HS-5 (cell line): ENCODE measurements at places on chromosomes 1 and 21.

- no peak for DNase-seq
Observed at GRCh38 chr1:178399177-178399728, 97.5 kb downstream of the CLEC20A start.

- DNase-seq = no peak
Observed at GRCh38 chr1:216805233-216805632, 82.0 kb upstream of the ESRRG start.

DNA sequence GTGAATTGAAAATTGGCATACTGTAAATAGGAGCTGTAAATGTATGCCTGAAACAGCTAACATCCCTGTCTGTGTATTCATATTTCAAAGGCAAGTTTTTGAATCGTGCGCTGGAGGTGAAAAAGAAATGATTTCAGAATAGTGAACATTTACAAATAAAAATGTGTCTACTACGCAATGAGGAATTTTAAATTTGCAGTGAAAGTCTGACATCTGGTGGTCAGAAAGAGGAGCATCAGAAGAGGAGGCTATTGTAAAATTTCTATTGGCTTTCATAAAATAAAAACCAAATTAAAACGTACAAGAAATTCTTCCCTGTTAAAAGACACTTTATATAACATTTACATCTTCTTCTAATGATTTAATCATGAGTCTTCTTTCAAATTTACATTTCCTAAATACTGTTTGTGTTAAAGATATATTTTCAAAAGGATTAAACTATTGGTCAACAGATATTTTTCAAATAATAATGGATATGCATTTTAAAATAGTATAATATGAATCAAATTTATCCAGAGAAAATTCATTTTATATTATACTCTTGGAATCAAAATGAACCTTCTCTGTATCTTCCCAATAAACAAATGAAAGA lies 113.7 kb upstream of the RRP15 start:
- DNase-seq = peak; percentile 34

GRCh38 chr1:164630626-164631396 lies 71.8 kb downstream of the PBX1 start:
- DNase-seq = no peak

GRCh38 chr1:150322310-150322709 lies 977 bp downstream of the PRPF3 start:
- DNase-seq = peak; percentile 34

DNA sequence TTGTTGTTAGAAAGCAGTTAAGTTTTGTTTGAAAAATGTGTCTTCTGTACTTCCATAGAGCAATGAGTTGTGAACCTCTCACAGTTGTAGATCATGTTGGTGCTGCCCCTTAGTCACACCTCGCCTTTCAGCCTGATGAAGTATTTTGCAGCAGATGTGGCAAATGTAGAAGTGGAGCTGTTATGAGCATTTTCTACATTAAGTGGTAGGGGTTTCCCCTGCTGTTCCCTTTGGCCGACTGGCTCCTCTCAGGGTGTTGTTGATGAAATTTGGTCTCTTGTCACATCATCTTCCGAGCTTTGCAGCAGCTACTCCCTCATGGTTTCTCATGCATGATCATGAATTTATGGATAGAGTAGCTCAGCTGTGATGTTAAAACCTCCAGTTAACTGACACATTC lies 33.6 kb upstream of the DENND1B start:
- DNase-seq = no peak

GRCh38 chr21:39661121-39661520 lies 48.4 kb downstream of the B3GALT5 start:
- no peak for DNase-seq

DNA sequence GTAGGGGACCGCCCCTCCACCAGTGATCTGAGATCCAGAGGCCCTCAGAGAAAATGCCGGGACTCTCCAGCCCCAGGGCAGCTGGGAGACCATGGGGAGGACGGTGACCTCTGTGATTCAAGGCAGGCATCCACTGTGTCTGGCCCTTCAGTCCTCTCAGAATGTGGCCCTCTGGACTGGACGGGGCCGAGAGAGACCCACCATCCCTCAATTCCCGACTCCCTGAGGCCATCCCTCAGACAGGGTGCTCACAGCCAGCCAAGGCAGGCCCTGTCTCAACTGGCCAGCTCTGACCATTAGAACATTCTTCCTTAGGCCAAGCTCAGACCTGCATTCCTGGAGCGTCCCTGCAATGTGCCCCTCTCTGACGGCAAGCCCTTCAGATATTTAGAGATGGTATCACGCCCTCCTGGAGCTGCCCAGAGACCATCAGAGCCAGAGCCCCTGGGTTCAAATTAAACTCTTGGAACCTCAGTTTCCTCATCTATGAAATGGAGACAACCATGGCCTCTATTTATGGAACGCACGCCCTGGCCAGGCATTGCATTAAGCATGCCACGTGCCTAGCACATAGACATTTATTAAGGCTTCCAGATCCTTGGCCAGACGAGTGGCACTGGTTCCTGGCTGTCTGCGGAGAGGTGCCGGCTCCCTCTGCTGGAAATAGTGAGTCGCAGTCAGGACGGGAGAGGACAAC lies 9.6 kb upstream of the EPS8L3 start:
- peak; percentile 58 for DNase-seq

DNA sequence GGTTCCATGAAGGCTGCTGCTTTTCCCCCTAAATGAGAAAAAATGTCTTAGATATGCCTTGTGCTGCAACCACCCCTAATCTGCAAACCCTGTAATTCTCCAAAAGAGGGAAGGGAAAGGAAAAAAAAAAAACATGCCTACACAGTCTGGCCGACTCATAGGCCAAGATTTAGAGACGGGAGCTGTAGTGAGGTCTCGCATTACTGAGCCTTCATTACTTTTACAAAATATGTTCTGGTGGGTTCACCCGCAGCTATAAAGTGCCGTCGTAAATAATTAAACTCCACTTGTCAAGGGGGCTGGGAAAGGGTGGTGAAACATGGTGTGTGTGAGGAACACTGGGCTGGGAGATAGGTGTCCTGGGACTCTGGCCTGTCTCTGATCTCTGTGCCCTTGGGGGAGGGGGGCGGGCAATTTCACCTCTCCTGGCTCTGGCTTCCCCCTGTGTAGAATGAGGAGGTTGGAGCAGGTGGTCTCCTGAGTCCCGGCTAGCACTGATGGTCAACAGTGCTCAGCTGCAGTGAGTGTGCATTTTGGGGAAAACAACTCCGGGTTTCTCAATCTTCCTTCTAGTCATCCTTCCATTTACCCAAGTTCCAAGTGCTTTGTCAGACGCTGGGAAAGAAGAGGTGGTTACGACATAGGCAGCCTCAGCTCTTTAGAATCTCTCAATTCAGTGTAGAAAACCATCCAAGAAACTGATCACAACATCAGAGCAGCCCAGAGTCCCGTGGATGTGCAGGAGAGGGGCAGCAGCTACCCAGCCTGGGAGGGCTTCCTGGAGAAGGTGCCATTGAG lies 82.3 kb downstream of the ACTL8 start:
- no peak for DNase-seq

DNA sequence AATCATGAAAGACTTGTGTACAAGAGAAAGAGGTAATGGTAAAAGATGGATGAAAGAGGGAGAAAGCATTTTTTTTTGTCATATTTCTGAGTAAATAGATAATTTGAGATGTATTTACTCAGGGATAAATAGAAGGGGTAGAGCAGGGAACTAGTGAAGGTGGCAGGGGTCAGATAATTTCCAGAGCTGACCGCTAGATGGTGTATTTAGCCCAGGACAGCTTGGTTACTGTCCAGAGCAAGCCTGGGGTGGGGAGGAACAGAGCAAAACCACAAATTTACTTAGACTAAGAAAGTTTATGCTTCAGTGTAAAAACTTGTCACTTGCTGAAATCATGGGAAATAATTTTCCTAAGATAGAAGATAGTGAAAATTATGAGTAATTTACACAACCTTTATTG lies 91.5 kb downstream of the XCL2 start:
- DNase-seq = no peak

GRCh38 chr1:61518670-61519400 lies 206.1 kb downstream of the TM2D1 start:
- no peak for DNase-seq

- DNase-seq = no peak
Observed at GRCh38 chr21:37374027-37374426, 7.5 kb downstream of the DYRK1A start.

- no peak for DNase-seq
Observed at GRCh38 chr1:193260896-193261295, 74.5 kb upstream of the B3GALT2 start.

DNA sequence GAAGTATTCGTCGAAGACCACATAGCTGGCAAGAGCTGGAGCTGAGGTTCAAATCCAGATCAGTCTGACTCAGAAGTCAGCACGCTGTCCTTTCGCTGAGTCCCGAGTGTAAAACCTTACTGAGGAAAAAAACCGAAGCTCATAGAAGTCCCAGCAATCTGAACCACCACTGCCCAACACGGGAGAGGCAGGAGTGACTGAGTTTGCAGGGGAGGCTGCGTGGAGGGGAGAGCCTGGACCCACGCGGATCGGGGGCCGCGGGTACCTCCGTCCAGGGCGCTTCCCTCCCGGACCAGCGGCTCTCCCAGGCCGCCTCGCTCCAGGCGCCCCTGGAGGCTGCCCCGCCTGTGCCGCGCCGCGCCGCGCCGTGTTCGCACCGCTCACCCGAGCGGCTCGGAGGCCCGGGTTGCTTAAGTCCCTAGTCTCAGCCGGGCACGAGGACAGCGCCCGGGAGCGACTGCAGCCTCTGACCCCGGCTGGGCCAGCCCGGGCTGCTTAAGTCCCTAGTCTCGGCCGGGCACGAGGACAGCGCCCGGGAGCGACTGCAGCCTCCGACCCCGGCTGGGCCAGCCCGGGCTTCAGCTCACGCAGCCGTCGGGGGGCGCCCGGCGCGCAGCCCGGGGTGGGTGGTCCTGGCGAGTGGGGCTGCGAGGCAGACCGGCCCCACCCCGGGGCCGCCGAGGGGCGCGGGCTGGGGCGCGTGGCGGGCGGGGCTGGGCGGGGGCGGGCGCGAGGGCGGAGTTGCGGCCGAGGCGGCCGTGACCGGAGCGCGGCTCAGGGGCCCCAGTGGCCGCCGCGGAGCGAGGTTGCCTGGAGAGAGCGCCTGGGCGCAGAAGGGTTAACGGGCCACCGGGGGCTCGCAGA lies at the start of gene ADAMTSL4:
ADAMTSL4 (plus strand) TSS at position 777 of the 864 bp plus-strand sequence. CDS start 2,881 bp downstream, outside the sequence.
- DNase-seq = no peak

- no peak for DNase-seq
Observed at GRCh38 chr1:93707956-93708355, 26.3 kb upstream of the BCAR3 start.

- DNase-seq = no peak
Observed at GRCh38 chr1:6358757-6359201, 34.8 kb downstream of the ACOT7 start.

DNA sequence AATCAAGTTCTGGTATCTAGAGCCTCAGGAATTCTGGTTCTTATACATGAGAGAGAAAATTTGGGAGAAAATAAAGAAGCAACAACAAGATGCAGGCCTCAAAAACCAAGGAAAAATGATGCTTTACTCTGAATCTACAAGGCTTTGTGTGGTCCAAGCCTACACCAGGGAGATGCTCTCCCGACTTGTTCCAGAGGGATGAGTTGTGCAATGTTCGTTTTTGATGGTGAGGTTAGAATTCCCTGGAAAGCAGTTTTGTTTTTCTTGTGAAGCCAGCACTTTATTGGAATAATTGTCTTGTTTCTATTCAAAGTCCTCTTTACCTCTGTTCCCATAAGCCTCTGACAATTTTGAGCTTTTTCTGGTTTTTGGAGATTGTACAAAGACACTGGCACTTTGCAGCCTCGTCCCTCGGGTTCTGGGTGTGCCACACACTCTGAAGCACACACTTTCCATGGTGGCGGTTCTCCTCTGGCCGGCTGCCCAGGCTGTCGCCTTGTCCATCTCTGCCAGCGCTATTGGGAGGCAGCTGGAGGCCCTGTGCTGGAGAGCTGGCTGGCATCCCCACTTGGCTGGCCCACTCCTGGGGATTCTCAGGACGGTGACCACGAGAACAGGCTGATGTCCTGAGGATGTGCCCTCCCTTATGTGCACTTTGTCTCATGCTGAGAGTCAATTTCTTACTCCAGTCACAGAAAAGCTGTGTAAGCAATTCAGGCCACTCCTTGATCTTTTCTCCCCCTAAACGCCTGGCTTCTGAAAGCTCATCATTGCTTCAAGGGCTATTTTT lies 70.2 kb downstream of the EDEM3 start:
- DNase-seq = no peak

DNA sequence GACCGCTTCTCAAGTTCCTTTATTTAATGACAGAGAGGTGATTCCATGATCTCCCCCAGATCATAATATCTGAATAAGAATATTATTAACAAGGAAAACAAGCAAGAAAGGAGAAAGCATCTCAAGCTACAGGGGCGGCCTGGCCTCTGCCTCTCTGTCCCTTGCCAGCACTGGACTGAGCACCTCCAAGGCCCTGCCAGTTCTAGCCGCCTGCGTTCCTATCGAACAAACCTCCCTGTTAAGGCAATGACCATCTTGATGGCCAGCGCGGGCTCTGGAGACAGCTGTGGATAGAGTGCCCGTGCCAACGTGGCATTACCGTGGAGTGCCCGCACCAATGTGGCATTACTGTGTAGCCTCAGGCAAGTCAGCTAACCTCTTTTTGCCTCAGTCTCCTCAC lies 84.8 kb downstream of the NPHP4 start:
- DNase-seq = no peak

DNA sequence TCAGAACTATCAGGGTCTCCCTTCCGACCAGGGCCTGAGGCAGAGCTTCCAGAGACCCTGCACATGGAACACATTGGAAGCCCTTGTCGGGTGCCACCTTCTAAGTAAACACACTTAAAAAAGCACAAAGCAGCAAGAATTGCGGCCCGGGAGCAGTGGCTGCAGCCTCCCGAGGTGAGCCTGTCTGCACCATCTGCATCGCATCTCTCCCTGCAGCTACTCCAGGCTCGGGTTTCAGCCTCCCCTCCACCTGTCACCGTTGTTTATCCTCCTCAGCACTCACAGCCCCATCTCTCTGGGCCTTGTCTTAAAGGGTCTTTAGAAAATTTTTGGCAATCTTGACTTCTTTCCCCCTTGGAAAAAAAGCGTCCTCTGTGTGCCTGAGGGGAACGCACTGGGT lies 95.1 kb upstream of the ARHGEF16 start:
- no peak for DNase-seq

DNA sequence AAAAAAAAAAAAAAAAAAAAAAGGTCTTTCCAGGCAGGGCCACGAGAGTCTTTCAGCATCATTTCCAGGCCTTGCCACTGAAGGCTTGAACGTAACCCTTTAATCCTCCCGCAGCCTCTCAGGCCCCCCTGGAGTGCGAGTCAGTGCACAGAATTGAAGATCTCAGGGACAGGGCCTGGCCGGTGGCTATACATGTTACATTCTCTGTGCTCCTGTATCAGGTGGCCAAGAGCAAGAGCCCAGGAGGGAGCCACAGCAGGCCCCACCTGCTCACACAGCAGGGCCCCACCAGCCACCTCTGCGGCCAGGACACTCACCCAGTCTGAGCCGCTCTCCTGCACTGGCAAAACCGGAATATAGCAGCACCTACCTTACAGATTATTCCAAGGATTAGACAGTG lies 34.1 kb upstream of the SLC25A33 start:
- no peak for DNase-seq

DNA sequence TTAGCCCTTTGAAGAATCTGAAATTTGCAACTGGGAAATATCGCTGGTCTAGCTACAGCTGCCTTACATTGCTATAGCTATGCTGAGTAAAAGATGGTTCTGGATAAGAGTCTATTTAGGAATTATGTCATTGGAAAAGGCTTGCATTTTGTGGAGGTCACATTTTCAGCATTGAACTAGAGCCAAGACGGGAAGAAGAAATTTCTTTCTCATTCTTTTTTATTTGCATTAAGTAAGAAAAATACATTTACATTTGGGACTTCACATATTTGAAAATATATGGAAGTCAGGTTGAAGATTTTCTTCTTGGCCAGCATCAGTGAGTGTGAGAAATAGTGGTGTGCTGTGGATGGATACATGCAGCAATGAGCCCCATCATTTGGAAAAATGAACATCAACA lies 291.6 kb downstream of the PTBP2 start:
- DNase-seq = no peak
